ENCODE measurements at places on chromosomes 13 and 19. TPM values are rescaled to one million over a fixed set of nuclear protein-coding genes. Genes with fewer than 3 reads are reported as not detected.

- no peak for DNase-seq
Observed at GRCh38 chr13:45240143-45240542, 39.3 kb upstream of the KCTD4 start.

DNA sequence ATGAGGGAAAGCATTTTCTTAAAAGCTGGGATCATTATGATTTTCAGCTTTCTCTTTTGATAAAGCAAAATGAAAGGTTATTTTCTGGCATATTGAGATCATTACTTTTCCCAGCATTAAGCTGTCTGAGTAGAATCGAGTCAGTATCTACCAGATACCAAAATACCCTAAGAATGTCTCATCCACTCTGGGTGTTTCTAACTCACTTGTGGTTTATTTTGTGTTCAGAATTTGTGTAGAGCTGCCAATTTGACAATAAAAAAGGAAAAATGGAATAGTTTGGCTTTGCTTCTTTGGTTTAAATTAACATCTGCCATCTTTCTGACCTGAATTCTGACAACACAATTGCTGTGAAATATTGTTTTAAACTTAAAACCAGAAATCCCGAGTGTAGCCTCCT lies 438.7 kb upstream of the ARGLU1 start:
- no peak for DNase-seq

- DNase-seq: no peak
Observed at GRCh38 chr19:39246951-39247669, 1.5 kb downstream of the IFNL4 start.

FRY gene
- total RNA-seq: 19.9 TPM
